ENCODE measurements at places on chromosomes 7 and 10.

DNA sequence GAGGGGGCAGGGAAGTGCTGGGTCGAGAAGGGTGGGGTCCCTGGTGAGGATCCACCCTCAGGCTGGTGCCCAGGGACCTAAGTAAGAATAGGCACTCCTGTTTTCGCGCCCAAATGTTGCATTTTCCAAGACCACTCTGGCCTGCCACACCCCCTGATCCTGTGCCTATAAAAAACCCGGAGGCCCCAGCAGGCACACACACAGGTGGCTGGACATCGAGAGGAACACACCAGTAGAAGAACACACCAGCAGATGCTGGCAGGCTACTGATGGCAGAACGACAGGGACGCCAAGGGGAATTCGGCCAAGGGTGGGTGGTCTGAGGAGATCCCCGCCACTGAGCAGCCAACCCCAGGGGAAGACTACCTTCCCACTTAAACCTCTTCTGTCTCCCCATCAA, 633.9 kb upstream of the POT1 start:
- DNase-seq, result no peak

GRCh38 chr7:36344622-36345021, 45.0 kb upstream of the ANLN start:
- no peak for DNase-seq

DNA sequence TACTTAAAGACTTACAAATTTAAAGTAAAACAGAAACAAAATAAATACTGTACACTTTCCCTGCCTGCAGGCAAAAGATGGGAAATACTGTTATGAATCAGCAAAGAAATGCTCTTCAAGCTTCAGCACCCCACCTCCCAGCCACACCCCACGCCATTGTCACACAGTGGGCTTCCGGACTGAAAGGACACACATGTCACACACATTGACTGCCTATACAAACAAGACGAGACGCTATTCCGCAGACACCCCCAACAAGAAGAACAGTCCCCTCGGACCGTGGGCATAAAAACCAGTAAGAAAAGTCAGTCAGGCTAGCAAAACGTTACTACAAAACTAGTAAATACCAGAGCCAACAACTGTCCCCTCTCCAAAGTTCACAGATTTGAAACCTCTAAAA, 22.2 kb upstream of the PARP12 start:
- peak; percentile 11 for DNase-seq

DNA sequence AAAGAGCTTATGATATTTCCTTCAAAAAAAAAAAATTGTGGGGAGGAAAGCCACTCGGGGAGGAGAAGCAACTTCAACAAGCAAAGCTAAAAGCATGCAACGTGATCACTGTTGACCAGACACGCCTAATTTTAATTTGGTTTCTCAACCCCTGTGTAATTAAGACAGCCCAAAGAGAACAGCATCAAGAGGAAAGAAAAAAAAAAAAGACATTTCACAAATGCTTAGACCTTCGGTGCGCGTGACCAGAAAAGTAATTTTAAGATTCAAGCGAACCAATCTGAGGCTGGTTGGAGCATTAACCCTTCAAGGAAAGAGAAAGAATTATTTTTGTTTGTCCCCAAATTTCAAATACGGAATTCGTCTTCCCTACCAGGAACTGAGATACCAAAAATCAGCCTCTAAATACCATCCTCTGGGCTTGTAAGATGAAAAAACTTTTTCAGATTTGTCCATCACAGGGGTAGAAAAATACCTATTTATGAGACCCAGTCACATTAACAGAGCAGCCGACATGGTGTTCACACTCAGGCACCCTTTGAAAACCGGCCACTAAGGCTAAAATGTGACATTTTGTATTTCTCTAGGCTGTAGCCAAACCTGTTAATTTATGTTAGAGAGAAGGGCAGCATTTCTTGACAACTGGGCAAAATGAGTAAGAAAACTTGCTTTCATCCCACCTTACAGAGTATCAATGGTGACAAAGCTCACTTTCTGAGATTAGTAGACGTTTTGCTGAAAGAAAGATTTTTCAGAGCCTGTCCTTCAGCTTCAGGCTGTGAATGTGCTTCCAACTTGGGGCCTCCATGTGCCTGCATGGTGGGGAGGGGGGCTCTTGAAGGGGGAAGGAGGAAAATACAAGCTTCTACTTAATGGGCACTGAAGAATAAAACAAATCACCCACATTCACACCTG, 179.9 kb upstream of the KLF14 start:
- DNase-seq, result no peak

DNA sequence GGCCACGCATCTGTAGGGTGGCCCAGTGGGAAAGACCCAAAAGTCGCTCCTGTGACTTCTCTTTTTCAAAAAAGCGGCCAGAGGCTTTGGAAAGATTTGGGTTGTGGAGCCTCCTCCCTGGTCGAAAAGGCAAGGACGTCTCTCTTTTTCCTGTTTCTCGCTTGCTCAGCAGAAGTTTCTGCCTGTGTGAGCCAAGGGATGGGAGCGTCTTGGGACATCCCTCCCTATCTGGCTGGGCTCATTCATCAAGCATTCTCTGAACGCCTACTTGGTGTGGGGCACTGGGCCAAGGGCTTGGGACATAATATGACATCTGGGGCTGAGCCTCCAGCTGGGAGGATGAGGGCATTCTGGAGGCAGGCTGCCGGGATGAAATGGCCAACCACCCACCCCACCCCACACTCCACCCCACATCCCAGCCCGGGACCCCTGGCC, 120.9 kb downstream of the C10orf105 start:
- DNase-seq, result peak; percentile 96

- DNase-seq, result no peak
These were observed 386.6 kb upstream of the POM121L12 start for GRCh38 chr7:52648872-52649271.

GRCh38 chr10:130021383-130021950, 57.4 kb upstream of the EBF3 start:
- no peak for DNase-seq

DNA sequence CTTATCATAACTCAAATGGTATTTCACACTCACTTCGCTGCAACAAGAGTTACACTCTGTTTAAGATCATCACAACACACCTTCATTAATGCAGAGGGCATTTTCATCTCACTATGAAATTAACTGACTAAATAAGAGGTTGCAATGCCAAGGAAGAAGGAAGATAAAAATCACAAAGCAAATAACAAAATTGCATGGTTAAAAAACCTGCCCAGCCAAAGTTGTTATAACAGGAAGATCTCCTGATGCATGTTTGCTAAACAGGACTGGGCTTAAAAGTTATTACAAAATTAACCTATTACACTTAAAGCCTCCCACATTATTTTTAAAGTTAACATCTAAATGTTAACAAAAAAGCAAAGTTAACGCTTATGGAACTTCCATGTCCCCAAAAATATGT, 11.8 kb downstream of the FAM13C start:
- no peak for DNase-seq

DNA sequence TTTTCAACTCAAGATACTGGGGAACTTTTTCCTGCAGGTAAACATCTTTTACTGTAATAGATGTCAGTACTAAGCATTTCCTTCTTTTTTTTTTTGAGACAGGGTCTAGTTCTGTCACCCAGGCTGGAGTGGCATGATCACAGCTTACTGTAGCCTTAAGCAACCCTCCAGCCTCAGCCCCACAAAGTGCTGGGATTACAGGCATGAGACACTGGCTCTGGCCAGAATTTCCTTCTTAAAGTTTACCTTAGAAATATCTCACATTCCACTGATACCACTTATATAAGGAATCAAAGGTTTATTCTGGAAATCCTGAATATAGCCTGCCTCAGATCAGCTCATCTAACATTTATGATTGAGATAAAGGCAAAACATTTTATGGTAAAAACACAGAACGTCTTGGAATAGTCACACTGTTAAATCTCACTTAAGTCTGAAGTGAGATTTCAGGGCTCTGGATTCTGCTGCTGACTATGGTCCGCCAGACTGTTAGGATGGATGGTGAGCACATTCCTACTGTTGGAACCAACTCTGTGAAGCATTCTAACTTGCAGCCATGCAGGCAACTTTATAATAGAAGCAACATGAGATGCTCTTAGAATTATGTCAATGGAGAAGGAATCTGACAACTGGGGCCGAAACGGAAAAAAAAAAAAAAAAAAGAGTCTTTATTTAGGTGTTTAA, 151.9 kb downstream of the ZMYND11 start:
- no peak for DNase-seq

DNA sequence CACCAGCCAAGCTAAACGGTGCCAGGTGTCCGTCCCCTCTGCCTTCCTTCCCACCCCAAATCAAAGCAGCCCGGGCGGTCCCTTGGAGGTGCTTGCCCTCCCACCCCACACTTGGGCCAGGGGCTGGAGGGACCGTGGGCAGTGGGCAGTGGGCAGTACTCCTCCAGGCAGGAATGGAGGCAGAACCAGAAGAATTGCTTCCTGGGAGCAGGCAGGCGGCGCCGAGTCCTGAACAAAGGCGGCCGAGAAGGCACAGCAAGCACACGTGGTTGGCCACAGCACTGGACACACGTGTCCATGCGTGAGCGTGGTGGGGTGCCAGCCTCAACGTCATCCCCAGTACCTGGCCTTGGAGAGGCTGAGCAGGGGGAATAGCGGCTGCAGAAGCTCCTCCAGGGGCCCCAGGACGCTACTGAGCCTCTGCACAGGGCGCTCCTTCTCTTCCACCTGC, 48.4 kb upstream of the NKX6-2 start:
- no peak for DNase-seq

GRCh38 chr7:96952974-96953391, 52.4 kb upstream of the DLX6 start:
- no peak for DNase-seq

DNA sequence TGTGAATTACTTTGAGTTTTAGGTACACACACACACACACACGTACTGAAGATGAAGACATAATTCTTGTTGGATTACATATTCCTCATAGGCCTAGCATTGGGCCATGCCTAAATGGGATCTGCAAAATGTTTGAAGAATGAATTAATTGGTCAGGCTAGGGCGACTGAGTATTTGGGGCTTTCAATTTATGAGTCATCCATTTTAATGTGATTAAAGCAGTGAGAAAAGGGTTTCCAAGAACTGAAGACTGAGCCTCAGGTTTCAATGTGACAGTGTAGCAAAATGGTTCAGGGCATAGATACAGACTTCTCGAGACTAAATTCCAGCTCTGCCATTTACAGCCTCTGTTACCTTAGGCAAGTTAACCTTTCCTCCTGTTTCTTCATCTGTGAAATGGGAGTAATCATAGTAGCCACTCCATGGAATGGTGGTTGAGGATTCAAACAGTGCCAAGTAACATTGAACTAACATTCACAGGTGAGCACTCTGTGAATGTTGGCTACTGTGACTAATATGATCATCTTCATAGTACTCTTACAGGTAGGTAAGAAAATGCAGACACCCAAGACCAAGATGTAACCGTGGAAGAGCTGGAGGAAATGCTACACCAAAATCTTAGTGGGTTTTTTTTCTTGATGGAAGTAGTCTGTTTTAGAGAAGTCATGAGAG, 7.6 kb downstream of the BPGM start:
- DNase-seq, result no peak

- DNase-seq, result no peak
These were observed 807.4 kb downstream of the TNS3 start for GRCh38 chr7:46774515-46774914.

- DNase-seq, result no peak
These were observed 108.6 kb upstream of the GPR26 start for GRCh38 chr10:123557366-123558108.

- DNase-seq, result peak; percentile 30
These were observed 1.2 kb downstream of the COX19 start for GRCh38 chr7:974172-974571.

- peak; percentile 69 for DNase-seq
These were observed 1.6 kb downstream of the NCOA4 start for GRCh38 chr10:46028584-46029460.

DNA sequence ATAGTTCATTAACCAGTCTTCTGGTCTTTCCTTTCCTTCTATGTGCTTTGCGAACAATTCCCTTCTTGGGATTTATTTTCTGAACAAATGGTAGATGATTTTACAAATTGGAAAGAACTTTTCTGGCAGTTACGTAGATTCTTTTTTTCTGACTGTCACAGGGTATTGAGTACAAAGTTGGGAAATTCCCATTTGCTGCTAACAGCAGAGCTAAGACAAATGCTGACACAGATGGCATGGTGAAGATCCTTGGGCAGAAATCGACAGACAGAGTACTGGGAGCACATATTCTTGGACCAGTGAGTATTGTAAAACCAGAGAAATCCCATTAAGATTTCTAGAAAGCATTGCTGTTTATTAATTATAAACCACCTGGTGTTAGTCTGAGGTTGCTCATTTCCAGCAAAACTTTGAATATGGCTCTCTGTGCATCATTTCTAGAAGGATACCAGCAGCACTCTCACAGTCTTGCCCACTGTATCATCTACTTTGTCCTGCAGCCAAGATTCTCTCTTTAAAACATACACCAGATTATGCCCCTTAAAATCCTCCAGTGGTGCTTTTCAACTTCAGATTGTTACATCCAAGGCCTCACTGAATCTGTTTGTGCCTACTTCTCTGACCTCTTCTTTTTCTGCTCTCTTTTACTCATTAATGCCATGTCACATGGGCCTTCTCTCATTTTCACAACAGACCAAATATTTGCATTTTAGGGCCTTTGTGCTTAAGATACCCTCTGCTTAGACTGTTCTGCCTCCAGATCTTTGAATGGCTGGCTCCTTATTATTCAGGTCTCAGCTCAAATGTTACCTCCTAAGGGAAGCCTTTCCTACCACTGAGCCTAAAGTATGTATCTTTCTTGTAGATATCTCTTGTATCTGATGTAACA, 27.0 kb downstream of the DLD start:
- DNase-seq, result peak; percentile 75

- no peak for DNase-seq
These were observed at the start of gene WIPF3 for GRCh38 chr7:29806208-29806994. Gene WIPF3, plus strand, starts transcription at chr7:29806508. Its CDS starts 28,217 bp downstream, at chr7:29834725.

DNA sequence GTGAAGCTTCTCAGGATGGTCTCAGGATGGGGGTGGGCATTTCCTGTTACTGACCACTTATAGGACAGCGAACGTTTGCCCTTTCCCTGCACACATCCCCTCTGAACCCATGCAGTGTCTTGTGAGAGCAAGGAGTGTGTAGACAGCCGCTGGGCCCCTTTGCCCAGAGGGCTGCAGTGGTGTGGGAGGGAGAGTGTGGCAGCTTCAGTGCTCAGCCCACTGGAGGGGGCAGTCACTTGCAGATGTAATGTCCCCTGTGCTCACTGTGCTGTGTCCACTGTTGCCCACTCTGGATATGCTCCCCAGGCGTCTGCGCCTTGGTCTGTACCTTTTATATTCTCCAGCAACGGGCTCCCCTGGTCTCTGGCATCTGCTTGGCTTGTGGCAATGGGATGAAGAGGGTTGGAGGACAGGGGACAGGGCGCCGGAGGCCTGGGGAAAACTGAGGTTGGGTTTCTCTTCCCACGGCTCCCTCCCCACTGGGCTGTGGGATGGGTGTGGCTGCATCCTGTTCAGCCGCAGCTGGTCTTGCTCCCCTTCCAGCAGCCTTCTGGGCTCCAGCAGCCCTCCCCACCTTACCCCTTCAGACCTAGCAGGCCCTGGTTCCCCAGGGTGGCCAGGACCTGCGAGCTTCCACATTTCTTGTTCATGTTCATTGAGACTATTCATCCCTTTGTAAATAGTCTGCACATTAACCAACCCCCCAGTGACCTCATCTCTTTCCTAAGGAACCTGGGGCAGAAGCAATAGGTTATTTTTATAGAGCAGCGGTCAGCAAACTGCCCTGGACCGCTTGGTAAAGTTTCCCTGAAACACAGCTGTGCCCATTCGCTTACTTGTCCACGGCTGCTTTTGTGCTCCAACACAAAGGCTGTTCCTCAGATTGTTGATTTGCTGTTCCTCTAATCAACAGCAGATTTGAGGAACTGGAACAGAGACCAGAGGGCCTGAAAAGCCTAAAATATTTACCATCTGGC, 6.1 kb downstream of the ZNF789 start:
- DNase-seq, result peak; percentile 10

- DNase-seq, result no peak
These were observed 21.0 kb downstream of the KLF6 start for GRCh38 chr10:3763852-3764625.
